ENCODE measurements at places on chromosomes 6 and 20.

- DNase-seq: no peak
These were observed 146.6 kb upstream of the AKIRIN2 start for GRCh38 chr6:87848616-87849015.

DNA sequence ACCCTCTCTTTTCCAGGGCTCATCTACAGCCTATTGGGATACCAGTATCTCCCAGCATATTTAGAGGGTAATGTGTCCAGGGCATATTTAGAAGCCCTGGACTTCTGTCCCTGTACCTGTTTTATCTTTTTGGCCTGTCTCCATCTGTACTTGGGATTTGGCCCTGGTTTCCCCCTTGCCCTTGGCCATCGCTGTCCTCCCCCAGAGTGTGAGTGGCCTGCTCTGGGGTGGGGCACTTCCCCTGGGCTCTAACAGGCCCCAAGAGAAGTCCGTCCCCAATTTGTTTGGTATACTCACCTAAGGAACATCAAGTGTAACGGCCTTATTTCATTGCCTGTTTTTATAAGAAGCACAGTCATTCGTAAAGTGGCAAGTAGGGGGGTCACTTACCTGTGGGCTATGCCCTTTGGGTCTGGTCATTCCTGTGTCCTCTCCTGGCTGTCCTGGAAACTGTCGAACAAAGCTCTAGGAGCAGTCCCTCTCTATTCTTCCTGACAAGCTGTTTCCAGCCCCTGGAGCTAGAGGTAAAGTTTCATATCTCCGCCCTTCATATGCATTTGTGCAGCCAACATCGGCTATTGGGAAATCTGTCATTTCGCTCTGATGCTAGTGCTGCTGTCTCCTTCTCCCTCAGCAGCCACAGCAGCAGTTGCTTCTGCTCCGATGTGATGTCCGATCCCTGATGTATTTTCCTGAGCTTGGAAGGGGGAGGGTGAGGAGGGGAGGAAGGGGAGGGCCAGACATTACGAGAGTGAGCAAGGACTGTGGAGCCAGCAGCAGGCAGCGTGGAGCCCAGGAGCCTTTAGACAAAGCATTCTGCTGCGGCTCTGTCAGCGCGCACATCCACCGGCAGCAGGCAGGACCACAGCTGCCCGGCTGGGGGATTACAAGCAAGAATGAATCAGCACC is 83.4 kb downstream of the TCP11 start:
- no peak for DNase-seq

DNA sequence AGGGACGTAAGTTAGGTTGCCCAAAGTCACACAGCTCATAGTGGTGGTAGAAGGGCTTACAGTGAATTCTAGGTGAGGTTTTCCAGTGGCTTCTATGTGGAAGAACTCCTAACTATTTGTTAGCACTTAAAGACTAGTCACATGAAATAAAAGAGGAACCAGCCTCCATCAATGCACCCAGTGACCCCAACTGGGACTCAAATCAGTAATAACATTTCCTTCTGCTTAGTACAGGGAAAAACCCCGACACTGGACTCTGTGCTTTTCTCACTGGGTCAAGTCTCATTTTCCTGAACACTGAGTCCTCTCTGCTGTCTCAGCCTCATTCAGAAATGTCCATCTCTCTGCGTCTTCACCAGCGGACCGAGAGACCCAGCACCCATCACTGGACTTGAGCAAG is 89.2 kb downstream of the SLC22A23 start:
- no peak for DNase-seq

DNA sequence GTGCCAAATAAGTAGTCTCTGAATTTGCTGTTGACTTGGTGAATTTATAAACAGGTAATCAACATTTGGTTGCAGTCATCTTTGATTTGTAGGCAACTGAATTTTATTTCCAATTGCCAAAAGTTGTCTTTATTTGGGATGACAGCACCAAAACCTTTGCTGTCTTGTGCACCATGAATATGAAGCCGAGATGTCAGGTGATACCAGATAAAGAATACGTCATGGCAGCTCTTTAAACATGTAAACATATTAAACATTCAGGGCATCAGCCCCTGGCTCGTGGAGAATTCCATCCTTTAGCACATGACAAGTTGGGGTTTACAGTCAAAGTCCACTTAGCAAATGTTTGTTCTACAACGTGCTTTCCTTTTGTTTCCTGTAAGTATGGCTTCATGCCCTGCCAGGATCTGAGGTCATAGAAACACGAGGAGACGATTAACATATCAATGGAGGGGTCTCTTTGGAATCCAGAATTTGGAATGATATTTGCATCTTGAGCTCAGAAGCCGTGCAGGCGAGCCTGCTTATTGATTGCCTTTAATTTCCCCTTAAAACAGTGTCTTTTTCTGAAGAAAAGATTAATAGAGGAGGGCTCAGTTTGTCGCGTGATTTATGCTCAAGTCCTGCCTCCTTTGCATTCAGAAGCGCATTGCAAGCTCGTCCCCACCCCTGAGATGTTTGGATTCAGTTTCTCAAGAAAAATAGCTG is 170.2 kb upstream of the ZNF217 start:
- DNase-seq: no peak

GRCh38 chr6:114096561-114097172 is 125.7 kb upstream of the HDAC2 start:
- DNase-seq: no peak

- DNase-seq: peak; percentile 36
These were observed 68.2 kb upstream of the SUPT3H start for GRCh38 chr6:45445749-45446549.

- DNase-seq: no peak
These were observed 290.8 kb downstream of the ZNF217 start for GRCh38 chr20:53302695-53303412.

GRCh38 chr20:5486377-5487054 is 169.8 kb upstream of the PROKR2 start:
- DNase-seq: no peak

DNA sequence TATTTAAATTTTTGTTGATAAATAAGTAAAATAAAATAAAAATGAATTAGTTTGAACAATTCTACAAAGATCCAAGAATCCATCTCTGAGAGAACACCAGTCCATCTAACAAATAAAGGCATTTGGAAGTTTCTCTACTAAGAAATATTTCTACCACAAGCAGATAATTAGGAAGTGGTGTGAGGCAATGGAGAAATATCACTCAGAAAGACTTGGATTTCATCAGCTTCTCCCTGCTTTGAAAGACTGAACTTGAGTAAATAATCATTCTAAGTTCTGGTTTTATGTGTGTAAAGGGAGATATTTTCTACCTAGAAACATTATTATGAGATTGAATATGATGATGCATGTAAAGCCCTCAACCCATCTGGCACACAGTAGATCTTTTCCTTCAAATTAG is 17.8 kb upstream of the TCF21 start:
- DNase-seq: no peak

- no peak for DNase-seq
These were observed 299.9 kb upstream of the SUPT3H start for GRCh38 chr6:45677381-45678284.

GRCh38 chr6:122817766-122818165 is 28.7 kb downstream of the SMPDL3A start:
- no peak for DNase-seq

GRCh38 chr6:15800841-15801617 is 138.2 kb upstream of the DTNBP1 start:
- no peak for DNase-seq

- DNase-seq: no peak
These were observed 442.6 kb upstream of the MARCKS start for GRCh38 chr6:113414511-113414910.

- no peak for DNase-seq
These were observed 173.8 kb downstream of the VEGFA start for GRCh38 chr6:43943781-43944250.

DNA sequence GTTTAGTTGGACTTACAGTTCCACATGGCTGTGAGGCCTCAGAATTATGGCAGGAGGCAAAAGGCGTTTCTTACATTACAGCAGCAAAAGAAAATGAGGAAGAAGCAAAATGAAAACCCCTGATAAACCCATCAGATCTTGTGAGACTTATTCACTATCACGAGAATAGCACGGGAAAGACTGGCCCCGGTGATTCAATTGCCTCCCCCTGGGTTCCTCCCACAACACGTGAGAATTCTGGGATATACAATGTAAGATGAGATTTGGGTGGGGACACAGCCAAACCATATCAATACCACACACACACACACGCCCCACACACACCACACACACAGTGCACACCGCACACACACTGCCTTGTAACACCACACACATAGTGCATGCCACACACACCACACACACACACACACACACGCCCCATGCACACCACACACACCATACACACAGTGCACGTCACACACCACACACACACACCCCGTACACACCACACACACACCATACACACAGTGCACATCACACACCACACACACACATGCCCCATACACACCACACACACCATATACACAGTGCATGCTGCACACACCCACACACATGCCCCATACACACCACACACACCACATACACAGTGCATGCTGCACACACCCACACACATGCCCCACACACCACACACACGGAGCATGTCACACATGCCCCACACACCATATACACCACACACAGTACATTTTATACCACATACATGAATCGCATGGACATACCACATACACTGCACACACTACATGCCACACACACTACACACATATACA is 310.5 kb downstream of the TAF4 start:
- DNase-seq: no peak

GRCh38 chr6:92777146-92777740 is 642.1 kb downstream of the EPHA7 start:
- DNase-seq: no peak

- DNase-seq: no peak
These were observed 38.0 kb downstream of the ITPR3 start for GRCh38 chr6:33658982-33659689.

GRCh38 chr20:61932711-61933480 is 132.8 kb downstream of the TAF4 start:
- DNase-seq: no peak

GRCh38 chr20:13841206-13841605 is 56.4 kb downstream of the NDUFAF5 start:
- DNase-seq: no peak

DNA sequence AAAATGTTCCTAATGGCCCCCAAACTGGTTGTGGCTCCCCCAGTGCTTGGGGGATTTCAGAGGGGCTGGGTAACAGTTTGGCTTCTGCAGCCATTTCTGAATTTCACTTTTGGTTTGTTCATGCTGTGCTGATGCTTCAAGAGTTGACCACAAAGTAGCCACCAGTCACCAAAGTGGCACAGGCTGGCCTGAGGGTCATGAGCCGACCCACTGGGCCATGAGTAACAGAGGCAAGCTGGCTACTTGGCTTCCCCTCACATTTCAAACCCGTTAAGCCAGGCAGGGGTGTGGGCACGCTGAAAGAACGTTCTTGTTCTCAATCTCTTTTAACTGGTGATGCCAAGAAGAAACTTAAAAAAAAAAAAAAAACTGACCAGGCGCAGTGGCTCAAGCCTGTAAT is 15.1 kb upstream of the NXT1 start:
- no peak for DNase-seq

DNA sequence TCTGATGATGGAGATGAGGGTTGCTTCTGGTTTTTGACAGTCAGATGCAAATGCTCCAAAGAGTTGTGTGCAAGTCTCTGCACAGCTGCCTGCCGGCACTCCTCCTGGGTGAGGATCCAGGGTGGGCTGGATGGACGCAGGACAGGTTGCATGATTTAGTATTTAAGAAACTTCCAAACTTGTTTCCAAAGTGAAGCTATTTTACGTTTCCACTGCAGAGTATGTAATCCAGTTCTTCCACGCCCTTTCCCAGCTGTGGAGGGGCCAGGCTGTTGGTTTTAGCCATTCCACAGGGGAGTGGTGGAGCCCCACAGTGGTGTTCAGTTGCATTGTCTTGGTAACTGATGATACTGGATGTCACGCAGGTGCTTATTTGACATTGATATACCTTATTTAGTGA is 157.3 kb downstream of the THBS2 start:
- DNase-seq: no peak

DNA sequence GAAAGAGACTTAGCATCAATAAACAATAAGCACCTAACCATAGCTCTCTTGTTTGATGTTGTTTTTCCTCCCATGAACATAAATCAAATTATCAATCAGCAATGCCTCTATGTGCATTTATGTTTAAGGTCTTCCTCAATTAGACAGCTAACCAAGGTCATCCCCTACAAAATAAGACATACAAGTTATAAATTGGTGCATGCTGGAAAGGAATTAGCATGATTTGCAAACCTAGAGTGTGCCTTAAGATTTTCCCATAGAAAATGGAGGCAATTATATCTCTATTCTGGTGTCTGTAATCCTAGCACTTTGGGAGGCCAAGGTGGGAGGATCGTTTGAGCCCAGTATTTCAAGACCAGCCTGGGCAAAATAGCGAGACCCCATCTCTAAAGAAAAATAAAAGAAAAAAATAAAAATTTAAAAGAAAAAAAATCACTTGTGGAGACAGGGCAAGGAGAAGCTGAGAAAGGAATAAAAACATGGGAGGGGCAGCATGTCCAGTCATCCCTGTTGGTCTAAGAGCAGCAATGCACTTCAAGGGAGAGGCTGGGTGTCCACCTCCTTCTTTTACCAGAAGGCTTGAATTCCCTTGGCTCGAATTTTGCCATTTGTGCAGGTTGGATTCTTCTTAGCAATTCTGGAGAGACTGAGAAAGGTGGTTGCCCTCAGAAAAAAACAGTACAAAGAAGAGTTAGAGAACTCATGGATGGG is 9.3 kb upstream of the SLPI start:
- no peak for DNase-seq

GRCh38 chr6:139294090-139294489 is 2.3 kb upstream of the TXLNB start:
- no peak for DNase-seq

DNA sequence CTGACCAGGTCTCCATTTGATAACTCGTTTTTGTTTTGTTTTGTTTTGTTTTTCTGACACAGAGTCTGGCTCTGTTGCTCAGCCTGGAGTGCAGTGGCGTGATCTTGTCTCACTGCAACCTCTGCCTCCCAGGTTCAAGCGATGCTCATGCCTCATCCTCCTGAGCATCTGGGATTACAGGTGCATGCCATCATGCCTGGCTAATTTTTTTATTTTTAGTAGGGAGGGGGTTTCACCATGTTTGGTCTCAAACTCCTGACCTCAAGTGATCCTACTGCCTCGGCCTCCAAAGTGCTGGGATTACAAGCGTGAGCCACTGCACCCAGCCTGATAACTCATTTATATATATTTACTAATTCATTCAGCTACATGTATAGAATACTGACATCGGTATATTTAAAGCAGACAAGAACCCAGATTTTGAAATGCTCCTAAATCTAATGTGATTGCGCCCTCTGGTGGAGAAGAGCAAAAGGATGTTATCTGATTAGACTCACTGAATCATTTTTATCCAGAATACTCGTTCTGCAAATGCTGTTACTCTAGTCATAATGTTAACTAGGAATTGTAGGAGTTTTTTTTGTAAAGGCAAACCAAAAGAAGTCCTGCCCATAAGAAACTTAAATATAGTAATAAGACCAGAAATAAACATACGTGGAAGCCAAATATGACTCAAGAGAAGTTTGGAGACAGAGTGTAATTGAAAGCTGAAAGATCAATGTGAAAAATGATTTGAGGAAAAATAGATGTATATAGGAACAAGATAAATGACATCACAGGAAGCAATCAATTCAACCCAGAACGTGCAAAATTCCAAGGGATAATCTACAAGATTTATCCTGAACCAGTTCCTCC is 5.3 kb upstream of the COL12A1 start:
- DNase-seq: no peak

Measured in stimulated activated CD4-positive, alpha-beta T cell treated with anti-CD3 and anti-CD28 coated beads, TNF-alpha, amount 100 ng/mL, for 24 hours (primary cell).